ENCODE measurements at places on chromosomes 16 and 17.

DNA sequence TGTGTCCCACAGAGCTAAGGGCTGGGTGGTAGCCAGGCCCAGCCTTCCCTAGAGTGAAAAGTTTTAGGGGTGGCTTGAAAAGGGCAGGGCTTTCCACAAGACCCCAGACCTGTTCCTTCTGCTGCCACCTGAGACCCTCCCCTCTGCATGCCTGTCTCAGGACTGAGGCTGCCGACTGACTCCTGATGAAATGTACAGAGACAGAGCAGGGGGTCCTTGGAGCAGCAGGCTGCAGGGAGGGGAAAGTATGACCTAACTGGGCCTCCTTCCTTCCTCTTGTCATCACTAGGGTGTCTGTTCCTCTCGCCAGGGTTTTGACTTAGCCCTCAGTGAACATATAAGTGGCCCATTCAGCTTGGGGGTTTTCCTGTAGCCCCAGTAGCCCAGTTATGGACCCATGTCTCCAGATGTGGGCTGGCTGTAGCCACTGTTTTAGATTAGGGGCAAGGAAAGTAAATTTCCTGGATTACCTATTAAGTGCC is 14.9 kb upstream of the NFATC3 start:
- DNase-seq = no peak

DNA sequence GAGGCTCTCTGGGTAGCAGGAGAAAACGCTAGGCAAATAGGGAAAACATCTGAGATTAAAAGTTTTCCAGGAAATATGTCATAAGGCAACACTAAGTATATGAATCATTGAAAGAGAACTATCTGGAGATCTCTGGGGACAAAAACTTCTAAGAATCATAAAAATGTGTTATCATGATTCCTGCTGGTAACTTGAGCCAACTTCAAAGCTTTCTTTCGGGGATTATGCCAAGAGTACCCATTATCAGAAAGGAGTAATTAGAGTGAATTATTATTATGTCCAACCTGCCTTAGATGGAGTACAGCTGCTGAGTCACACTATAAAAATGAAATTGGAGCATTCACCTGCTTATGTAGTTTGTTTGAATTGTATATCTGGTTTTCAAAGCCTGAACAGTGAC is 488.5 kb upstream of the SOX9 start:
- DNase-seq = no peak

DNA sequence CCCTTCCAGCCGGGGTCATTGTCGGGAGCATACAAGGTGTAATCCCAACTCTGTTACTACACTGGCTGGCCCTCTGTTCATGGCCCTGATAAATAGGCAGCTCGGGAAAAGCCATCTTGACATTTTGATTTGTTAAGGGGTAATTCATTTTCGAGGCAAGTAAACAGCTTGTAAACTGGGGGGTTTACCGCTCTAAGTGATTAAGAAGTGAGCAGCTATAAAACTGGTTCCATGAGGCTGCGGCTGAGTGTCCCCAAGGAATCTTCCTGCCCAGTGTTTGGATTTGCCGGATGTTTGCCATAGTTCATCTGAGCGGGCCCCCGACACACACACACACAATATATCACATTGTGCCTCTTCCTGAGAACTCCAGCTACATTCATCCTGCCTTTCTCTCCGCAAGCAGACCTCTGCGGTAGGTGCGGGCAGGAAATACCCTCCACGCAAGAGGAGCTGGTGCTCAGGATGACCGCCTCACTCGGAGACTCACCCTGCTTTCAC is 92.2 kb downstream of the SOCS1 start:
- DNase-seq = no peak

DNA sequence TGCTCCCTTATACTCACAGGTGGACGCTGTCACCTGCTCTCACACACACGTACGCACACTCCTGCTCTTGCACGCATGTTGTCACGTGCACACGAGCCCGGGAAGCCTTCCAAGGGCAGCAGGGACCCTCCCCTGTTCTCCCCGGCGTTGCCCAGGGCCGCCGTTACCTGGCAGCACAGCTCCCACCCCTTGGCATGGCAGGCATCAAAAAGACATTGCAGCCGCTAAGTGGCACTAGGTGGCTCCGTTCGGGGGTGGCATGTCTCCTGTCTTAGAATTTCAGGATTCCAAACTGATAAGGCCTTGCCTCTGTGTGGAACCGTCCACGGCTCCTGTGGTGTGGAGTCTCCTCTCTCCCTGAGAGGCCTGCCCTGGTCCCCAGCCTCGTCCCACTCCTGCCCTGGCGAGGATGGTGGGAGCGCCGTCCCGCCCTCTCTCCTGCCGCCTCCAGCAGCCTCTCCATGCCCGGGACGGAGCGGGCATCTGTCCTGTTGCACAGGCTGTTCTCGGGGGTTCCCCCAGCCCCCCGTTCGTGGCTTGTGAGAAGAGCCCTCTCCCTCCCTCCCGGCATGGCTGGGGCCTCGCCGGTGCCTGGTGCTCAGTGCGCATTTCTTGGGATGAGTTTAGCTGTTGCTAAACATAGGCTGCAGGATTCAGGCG is 126.7 kb upstream of the GSE1 start:
- DNase-seq = no peak

GRCh38 chr17:80408872-80409271 is 6.1 kb upstream of the ENDOV start:
- no peak for DNase-seq

GRCh38 chr17:77889866-77890760 is 68.4 kb upstream of the TNRC6C start:
- no peak for DNase-seq

DNA sequence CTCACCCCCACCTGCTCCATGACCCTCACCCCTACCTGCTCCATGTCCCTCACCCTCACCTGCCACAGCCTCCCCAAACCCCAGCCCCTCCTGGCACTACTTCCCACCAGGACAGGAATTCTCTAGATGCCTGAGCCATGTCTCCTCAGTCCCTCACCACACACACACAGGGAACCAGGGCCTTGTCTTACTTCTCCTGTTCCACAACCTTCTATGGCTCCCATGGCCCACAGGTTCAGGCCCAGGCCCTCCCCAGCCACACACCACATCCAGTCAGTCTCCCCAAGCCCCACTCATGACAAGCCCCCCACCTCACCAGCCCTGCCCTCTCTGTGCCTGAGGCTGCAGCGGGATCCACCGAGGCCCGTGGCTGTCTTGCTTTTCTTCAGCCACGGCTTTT is 3.1 kb upstream of the UBE2I start:
- no peak for DNase-seq

DNA sequence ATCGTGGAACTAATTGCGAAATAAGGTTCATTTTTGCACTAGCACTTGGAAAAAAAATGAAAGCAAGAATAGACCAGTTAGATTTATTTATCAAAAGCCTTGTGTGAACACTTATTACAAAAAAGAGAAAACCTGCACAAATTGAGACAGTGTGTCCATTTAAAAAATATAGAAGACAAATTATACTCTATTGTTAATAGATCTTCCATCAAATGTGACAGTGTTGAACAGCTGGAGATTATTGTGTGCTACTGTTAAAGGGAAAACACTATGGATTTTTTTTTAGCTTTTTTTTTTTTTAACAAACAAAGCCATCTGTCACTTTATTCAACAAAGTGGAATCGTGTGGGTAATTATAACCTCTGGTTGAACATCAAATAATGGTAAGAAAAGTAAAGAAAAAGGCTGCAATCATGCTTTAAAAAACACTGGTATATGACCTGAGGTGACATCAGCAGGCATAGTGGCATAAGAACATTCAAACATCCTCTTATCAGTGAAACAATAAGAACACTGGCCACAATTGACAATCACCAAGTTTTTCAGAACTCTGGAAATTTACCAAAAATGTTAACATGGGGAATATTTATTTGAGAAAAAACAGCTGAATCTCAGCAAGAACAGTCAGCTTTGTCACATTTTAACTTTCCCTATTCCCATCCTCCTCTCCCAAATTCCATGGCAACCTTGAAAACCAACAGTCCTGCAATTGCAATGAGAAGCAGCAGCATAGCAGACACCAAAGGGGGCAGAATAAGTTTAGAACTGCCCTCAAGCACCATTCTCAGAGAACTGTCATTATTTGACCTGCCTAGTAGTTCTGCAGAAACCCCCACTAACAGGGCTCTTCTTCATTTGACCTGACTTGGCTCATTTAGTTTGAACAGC is 442.3 kb upstream of the MON1B start:
- peak; percentile 7 for DNase-seq
